NCI-H1930 (cell line): ENCODE measurements at places on chromosomes 2 and 18.

GRCh38 chr2:241443486-241444223 is 64.7 kb downstream of the STK25 start:
- DNase-seq: no peak

- DNase-seq: no peak
These were observed 128.7 kb downstream of the NFATC1 start for GRCh38 chr18:79524181-79525078.

- DNase-seq: no peak
These were observed 67.3 kb downstream of the LRRC30 start for GRCh38 chr18:7298149-7298548.

DNA sequence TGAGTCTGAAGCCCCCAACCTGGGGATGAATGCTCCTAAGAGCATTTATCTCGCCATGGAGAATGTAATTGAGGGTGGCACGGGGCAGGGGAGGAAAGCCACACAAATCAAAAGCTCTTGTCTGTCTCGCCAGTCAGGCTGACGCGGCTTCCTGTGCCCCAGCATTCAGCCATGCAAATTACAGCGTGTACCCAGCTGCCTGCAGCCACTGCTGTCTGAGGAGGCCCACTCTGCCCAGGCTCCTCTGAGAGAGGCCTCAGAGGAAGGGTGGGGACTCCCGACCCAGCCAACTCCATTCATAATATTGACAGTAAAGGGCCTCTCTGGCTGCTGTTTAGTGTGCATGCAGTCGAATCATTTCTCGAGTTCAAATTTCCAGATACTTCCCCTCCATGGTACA is 22.0 kb downstream of the SMAD7 start:
- DNase-seq: no peak

- DNase-seq: peak; percentile 72
These were observed 4.0 kb downstream of the ID2 start for GRCh38 chr2:8685697-8686358.

GRCh38 chr2:204321910-204322751 is 223.1 kb upstream of the PARD3B start:
- no peak for DNase-seq

DNA sequence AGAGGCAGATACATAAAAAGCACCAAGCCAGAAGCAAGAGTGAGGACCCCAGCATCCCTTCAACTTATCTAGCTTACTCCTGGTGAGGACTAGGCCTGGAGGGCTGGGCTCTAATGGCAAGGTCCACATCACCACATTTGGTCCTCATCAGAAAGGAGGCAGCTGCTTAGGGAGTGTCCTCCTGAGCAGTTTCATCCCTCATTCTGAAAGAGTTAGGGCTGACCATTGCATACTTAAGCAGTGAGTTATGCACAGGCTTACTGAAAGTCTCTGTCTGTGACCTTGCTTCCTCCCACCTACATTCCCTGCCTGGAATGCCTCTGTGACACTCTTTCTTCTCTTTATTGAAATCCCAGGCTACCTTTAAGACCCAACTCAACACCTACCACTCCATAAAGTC is 301.8 kb upstream of the ACVR2A start:
- no peak for DNase-seq

DNA sequence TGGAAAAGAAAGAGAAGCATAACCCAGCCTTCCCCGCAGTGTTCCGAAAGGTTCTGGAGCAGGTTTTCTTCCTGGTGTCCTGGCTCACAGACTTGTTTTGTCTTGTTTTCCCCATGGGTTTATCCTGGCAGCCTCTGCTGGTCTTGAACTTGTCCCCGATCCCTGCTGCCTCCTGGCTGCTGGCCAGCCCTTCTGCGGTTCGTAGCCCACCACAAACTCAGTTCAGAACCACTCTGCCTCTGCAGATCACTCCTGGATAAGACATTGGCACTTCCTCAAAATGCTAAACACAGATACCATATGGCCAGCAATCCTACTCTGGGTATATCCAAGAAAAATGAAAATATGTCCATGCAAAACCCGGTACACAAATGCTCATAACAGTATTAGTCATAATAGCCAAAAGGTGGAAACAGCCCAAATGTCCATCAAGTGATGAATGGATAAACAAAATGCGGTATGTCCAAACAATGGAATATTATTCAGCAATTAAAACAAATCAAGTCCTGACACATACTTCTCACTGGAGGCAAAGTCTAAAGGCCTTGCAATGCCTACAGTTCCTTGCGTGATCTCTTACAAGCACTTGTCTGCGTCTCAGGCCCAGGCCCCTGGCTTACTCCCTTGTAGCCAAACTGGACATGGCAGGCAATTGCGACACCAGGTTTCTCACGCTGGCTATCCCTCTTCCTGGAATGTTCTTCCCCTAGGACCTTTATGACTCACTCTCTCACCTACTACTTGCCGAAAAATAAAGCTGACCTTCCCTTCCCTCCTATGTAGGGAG is 28.0 kb upstream of the ARHGEF4 start:
- no peak for DNase-seq

DNA sequence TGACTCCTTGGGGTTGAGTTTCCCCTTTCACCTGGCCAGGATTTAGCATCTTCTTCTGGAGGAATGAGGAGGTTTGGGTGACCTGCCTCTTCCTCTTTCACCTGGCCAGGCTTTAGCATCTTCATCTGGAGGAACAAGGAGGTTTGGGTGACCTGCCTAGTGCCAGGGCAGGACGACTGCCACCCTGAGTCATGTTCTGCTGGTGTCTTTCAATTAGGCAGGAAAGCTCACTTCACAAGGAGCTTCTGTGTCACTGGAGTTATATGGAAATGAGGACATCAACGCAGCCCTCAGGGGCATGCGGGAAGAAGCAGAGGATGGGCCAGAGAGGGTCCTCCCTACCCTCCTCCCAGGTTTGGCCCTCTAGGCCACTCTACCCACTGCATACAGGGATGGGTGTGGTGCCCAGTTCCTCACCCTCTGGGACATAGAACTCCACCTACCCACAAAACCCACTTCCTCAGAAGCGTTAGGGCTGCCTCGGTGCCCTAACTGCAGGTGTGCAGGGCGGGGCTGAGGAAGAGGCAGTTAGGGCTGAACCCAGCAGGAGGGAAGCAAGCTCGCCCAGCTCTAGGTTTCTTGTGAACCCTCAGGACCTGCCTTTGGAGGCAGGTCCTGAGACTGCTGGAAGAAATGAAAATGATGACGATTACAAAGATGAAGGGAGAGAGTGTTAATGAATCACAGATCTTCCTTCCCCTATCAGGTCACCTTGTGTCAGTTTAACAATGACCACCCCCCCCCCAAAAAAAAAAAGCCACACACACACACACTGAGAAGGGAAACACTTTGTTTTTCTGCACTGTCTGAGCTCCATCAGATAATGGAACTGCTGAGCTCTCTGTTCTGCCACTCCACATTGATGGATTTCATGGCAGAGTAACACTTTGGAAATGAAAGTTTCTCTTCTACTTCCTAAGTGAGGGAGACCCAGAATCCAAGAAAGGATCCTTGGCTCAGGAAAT is 71.0 kb downstream of the ARL4C start:
- DNase-seq: no peak

- peak; percentile 19 for DNase-seq
These were observed 8.4 kb upstream of the MGAT5 start for GRCh38 chr2:134245340-134245984.

- DNase-seq: no peak
These were observed 20.2 kb downstream of the ARHGEF33 start for GRCh38 chr2:38909872-38910271.

DNA sequence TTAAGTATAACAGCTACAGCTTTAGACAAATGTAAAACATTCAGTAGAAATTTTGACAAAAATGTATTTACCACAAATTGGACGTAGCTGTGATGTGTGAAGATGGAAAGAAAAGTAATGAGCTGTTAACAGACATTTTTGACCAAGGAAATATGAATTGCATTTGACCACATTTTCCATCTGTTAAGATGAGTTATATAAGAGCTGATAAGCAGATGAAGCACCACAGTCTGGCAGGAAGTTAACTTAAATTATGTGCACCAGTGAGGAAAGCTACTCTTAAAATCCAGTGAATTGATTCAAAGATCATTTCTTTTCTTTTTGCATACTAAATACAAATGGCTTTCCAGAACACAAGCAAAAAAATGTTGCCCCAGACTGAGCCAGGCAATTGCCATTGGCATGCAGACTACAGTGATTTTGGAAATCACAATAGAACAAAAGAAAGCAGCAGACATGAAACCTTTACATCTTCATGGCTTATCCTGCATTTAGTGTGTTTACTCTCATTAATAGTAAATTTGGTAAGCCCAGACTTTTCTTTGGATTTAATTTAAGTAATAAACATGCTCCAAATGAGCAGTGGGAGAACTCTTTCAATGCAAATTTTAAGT is 493.7 kb downstream of the TMX3 start:
- DNase-seq: no peak

DNA sequence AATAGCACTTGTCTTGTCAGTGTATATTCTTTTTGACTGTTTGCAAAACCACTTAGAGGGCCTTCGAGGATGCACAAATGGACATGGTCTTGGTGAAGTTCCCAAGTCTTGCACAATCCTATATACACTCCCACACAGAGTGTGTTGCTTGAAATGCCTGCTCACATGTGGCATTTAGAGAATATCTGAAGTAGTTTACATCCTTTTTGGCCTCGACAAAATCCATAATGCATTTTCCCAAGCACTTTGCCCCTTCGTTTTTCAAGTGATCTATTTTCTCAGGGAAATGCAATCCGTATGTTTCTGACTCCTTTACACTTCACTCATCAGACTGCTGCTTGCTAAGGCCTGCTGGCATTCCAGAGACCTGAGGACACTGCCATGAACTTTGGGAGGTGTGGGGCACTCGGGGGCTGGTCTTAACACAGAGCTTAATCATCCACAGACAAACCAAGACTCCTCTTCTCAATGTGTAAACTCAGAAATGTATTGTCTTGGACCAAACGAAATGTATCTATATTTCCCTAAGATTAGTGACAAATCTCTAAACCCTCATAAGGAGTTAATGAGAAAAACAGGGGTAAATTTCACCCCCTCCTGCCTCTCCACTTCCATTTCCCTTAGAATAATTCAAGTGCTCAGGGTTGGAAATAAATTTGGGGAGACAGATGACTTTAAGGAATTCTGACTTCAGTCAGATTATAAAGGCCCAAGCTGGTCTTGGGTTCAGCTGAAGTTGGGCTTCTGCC is 219.3 kb upstream of the APCDD1 start:
- DNase-seq: no peak

DNA sequence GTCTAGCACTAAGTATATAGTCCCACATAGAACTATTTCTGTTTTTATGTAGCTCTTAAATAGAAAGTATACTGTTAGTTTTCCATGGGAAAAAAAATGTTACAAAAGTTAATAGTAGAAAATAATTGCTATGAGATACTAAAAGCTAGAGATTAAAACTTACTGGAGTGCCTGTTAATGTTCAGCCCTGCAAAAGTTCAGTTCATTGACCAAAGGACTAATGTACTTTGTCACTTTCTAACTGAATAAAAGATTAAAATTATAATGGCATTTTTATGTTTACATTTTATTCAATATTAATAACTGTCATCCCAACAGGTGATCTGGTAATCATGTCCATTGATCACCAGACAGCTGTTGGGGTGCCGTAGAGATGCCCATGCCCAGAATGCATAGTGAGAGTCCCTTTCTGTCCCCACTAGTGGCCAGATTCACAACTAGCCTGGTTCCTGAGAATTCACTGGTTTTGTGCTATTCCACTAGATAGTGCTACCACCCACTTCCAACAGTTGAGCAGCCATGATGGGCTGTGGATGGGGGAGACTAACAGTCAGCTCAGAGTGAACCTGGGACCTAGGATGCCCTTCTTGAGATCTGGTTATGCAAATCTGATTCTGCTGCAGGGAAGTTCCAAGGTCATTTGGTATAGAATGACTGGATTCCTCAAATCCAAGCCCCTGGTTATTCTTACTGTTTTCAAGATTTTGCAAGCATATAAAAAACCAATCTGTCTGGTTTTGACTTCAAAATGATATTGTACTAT is 57.8 kb downstream of the AFTPH start:
- peak; percentile 48 for DNase-seq

DNA sequence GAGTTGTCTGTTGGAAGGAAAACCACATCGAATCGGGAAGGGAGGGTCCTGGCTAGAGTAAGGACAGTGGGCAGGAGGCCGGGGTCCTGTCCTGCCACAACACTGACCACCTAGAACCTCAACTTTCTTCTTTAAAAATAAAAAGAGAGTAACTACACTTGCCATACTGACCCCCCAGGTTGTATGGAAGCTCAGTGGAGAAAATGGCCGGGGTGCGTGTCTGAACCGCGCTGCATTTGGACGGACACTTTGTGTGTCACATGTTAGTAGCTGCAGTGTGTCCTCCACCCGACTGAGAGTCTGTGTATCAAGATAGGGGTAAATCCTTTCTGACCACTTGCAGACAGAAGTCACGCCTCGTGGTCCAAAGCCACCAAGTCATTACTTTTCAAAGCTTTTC is 87.0 kb downstream of the GBX2 start:
- no peak for DNase-seq

DNA sequence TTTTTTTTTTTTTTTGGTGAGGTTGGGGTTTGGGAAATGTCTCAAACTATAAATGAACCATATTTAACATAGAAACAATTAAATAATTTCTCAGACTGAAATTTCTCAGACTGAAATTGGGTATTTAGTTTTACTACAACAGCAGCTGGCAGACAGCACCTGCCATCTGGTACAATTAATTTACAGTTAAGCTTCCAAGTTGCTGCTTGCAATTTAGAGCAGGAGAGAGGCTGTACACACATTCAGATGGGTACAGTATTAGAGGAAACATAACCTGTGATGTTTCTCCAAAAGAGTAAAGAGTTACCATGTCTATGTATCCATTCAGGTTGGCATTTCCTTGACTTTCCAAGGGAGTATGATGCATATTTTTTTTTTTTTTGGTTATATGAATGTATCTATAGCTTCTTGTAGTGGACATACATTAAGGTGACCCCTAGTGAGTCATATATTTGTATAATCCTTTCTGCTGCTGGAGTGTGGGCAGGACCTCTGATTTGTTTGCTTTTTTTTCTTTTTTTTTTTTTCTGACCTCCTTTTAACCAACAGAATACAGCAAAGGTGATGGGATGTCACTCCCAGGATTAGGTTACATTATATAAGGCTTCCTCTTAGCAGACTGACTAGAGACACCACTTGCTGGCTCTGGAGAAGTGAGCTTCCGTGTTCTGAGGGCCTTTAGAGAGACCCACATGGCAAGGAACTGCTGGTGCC is 201.7 kb downstream of the PTH2R start:
- DNase-seq: peak; percentile 47

DNA sequence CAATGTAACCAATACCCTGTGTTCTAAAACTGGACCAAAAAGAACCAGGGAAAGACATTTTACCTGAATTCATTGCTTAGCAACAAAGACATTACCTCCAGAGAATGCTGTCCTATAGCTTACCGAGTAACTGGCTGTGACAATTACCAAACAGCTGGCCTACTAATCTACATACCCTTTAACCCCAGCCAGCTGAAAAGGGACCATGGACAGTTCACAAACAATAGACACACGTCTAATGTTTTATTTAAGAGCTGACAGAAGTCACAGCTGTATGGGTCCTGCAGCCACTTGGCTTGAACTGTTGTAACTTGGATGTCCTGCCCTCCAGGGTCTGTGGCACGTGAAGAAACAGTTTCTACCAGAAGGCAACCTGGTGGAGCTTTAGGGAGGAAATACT is 130.1 kb upstream of the EFEMP1 start:
- DNase-seq: no peak

- no peak for DNase-seq
These were observed 140.2 kb downstream of the IRS1 start for GRCh38 chr2:226659410-226659809.
